Vagina (tissue), 2 donors: ENCODE measurements at places on chromosomes 4 and X.

GRCh38 chrX:132063334-132063733 lies 40.2 kb downstream of the STK26 start:
- DNase-seq, result no peak

DNA sequence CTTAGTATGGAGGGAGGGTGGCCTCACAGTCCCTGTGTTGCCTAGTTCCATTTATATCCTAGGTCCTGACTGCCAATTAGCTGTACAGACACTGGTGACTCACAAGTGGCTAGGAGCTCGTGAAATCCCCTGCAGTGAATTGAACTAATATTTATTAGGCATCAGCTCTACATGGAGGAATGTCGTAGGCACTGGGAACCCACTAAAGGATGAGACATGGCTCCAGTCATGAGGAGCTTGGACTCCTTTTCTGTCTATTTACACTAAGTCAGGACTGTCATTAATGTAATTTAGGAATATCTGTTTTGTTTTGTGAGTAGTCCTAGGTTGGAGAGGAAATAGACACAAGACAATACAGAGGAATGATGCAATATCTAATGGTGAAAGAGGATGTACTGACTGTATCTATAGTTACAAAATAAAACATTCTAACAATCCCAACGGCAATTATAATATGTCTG lies 67.7 kb downstream of the MID1IP1 start:
- DNase-seq, result no peak

DNA sequence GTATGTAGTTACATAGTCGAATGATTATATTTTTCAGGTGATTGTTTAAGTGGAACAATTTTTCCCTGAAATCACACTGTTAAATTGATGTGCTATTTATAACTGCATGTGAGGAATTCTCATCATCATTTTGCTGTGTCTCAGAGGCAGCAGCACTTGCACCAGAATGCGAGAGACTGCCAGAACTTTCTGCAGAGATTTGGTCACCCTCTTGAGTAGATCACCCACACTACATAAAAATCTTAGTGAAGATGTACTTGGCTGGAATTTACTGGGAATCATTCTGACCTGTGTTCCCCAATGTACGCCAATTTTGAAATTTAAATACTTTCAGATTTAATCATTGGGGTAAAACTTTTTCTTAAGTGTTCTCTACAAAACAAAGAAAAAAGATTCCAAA lies 5.4 kb downstream of the UGT2B4 start:
- no peak for DNase-seq

DNA sequence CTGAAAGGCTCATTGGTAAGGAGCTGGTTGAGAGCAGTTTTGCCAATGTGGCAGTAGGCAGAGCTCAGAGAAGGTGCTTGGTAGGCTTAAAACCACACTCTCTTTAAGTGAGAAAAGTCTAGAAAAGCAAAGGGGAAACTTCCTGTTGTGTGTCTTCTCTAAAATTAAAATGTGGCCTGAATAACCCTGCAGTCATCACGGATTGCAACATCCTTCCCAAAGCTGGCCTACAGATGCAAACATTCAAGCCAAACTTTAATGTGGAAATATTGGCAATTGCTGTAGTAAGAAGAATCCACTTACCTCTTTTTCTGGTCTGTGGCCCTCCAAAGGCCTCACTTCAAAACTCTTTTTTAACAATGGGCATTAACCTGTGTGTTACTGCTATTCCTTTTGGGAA lies 348.5 kb downstream of the OPHN1 start:
- DNase-seq, result no peak

GRCh38 chr4:89069481-89069880 lies 12.5 kb upstream of the FAM13A start:
- no peak for DNase-seq

- no peak for DNase-seq
Measured at GRCh38 chr4:146550161-146550560, 28.4 kb upstream of the SLC10A7 start.

- DNase-seq, result no peak
Measured at GRCh38 chrX:9233141-9233540, 199.2 kb upstream of the FAM9B start.

GRCh38 chr4:7694324-7694723 lies 245.3 kb downstream of the AFAP1 start:
- no peak for DNase-seq

DNA sequence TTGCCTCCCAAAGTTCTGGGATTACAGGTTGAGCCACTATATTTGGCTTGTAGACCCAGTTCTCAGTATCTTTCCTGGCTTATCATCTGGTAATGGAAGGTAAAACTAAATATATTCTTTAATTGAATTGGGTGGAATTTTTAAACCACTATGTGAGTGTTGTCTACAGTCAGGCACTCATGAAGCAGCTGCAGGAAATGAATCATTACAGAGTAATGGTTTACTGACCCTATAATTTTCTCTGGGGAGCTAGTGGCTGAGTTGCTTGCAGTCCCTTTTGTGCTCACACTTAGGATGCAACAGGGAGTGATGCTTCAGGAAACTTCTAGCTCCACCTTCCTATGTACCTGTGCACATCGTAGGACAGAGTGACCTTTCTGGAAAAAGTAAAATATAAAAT lies 4.1 kb upstream of the UGT2B7 start:
- DNase-seq, result no peak

DNA sequence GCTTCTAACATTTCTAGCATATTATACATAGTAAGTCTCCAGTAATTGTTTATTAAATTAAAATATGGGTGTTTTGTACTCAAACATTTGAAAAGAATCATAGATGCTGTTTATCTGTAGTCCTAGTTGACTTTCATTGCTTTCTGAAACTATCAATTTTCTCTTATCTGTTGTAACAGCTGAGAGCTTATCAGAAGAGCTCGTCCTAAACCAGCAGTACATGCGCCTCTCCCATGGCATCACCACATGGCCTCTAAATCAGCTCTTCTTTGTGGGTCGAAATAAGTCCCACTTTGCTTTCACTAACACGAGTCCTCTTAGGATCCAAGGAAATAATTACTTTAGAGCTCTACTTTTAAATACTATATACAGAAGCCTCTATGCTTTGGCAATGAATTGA lies 55.1 kb downstream of the PPP3CA start:
- DNase-seq, result no peak

- DNase-seq, result no peak
Measured at GRCh38 chrX:104902070-104902469, 318.4 kb downstream of the TEX13A start.

- DNase-seq, result no peak
Measured at GRCh38 chrX:148459343-148459742, 41.1 kb upstream of the AFF2 start.

- DNase-seq, result no peak
Measured at GRCh38 chrX:23465105-23465791, 130.6 kb downstream of the PTCHD1 start.

- DNase-seq, result no peak
Measured at GRCh38 chrX:11257290-11257689, 35.9 kb upstream of the AMELX start.

GRCh38 chr4:184344899-184345572 lies 127.4 kb upstream of the ENPP6 start:
- no peak for DNase-seq

- no peak for DNase-seq
Measured at GRCh38 chrX:70552130-70552704, 107.6 kb downstream of the DLG3 start.

GRCh38 chr4:73895201-73896175 lies 26.3 kb downstream of the CXCL1 start:
- no peak for DNase-seq

DNA sequence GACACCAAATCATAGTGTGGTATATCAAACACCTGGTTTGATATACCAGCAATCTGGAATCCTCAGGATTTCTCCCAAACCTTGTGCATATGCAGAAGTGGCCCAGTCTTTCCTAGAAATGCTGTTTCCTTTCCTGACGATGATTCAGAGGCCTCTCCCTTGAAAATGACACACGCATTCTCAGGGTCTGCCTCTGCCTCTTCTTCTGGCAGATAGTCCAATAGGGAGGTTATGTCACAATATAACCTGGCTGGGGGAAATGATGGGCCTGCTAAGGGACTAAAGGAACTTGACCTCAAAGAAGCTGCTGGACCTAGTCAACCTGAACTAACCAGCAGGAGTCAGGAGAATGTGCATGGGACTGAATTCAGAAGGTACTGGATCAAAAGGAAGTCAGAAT lies 435.2 kb downstream of the IDS start:
- no peak for DNase-seq

DNA sequence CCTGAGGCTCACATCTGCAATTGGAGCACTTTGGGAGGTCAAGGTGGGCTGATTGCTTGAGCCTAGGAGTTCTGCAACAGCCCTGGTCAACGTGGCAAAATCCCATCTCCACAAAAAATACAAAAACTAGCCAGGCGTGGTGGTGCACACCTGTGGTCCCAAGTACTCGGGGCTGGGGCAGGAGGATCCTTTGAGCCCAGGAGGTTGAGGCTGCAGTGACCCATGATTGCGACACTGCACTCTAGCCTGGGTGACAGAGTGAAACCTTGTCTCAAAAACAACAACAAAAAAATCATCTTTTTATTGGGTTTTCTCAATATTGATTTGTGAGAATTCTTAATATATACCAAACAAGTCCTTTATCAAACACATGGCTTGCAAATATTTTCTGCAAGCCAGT lies 64.9 kb downstream of the ANKRD17 start:
- DNase-seq, result no peak

DNA sequence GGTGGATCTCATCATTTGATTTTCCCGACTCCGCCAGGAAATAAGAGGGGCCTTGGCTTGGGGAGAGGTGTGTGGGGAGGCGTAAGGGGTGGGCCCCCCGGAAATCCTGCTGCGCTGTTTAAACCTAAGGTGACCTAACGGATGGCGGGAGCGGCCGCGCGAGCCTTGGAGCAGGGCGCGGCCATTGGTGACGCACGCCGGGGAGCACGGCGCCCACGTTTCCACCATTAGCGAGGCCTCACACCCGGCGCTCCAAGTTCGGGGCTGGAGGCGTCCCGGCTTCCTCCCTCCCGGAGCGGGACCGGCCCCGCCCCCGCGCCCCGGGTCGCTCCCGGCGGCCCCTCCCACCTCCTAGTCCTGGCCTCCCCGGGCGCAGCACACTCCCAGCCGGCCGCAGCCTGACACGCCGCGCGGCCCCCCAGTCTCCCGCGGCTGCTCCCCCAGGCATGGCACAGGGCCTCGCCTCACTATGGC lies at the start of gene SMS:
Gene SMS, plus strand, starts transcription at position 354 of the 474 bp plus-strand sequence. Its CDS starts 116 bp downstream, at position 470.
- peak; percentile 89 for DNase-seq
